ENCODE measurements at places on chromosomes 7 and 10.

- DNase-seq: peak; percentile 97
These were observed at the start of gene TRIM24 for GRCh38 chr7:138460176-138460648. Gene TRIM24, plus strand, starts transcription at chr7:138460259. Its CDS starts 290 bp downstream, at chr7:138460549.

- DNase-seq: no peak
These were observed 14.0 kb upstream of the PKD1L1 start for GRCh38 chr7:47962262-47962661.

GRCh38 chr7:125668321-125668993, 738.8 kb upstream of the POT1 start:
- DNase-seq: no peak

DNA sequence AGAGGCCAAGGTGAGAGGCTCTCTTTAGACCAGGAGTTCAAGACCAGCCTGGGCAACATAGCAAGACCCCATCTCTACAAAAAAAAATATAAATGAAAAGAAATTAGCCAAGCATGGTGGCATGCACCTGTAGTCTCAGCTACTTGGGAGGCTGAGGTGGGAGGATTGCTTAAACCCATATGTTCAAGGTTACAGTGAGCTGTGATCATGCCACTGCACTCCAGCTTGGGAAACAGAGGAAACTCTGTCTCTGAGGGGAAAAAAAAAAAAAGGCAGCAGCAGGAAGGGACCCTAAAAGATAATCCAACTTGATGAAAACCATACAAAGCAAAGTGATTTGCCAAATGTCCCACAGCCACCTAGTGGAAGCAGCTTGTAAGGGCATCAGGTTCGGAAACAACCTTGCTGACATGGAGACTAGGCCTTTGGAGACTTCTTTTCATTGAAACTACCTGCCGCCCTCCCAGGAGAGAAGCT, 15.6 kb upstream of the PBLD start:
- DNase-seq: no peak

- DNase-seq: no peak
These were observed 251.2 kb downstream of the DNAJB6 start for GRCh38 chr7:157587805-157588560.

- no peak for DNase-seq
These were observed 1.4 kb upstream of the DHTKD1 start for GRCh38 chr10:12067336-12067735.

DNA sequence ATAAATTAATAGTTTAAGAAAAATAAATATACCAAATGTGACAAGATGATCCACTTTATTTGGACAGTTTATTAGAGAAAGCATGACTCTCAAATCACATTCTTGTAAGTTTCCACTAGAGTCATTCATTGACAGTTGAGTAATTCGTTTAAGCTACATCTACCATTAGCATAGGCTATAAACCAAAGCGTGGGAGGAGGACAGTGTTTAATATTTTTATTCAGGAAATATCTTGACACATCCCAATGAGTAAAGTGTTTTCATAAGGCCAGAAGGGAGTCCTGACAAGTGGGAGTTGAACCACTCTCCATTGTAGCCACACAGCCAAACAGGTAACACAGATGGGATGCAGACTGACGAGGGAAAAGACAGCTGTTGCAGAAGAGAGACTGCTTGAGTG, 386.5 kb upstream of the SEMA3D start:
- no peak for DNase-seq

- no peak for DNase-seq
These were observed 516.1 kb upstream of the MGMT start for GRCh38 chr10:128950916-128951275.

DNA sequence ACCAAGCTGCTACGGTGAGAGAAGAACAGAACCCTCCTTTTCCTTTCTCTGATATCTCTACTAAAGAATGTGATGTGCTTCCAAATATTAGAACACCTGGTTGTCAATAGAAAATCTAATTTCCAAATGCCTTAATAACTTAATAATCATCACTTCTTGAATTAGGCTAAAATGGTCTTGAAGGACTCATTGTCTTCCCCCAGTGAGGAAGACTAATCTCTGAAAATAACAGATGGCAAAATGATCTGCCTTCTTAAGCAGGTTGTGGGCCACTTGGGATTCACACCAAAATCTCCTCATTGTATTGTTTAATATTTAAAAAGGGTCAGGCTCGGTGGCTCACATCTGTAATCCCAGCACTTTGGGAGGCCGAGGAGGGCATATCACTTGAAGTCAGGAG, 805.9 kb upstream of the AUTS2 start:
- no peak for DNase-seq

- no peak for DNase-seq
These were observed 26.9 kb upstream of the ABCA13 start for GRCh38 chr7:48144291-48144768.

DNA sequence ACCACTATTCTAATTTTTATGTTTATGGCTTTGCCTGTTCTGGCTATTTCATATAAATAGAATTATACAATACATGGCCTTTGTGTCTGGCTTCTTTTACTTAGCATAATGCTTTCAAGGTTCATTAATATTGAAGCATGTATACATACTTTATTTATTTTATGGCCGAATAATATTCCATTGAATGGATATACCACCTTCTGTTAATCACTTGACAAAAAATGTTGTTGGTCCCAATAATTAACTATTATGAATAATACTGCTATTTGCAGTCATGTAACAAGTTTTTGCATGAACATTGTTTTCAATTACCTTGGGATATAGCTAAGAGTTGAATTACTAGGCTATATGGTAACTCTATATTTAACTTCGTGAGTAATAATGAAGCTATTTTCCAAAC, 767.5 kb downstream of the INHBA start:
- DNase-seq: no peak

DNA sequence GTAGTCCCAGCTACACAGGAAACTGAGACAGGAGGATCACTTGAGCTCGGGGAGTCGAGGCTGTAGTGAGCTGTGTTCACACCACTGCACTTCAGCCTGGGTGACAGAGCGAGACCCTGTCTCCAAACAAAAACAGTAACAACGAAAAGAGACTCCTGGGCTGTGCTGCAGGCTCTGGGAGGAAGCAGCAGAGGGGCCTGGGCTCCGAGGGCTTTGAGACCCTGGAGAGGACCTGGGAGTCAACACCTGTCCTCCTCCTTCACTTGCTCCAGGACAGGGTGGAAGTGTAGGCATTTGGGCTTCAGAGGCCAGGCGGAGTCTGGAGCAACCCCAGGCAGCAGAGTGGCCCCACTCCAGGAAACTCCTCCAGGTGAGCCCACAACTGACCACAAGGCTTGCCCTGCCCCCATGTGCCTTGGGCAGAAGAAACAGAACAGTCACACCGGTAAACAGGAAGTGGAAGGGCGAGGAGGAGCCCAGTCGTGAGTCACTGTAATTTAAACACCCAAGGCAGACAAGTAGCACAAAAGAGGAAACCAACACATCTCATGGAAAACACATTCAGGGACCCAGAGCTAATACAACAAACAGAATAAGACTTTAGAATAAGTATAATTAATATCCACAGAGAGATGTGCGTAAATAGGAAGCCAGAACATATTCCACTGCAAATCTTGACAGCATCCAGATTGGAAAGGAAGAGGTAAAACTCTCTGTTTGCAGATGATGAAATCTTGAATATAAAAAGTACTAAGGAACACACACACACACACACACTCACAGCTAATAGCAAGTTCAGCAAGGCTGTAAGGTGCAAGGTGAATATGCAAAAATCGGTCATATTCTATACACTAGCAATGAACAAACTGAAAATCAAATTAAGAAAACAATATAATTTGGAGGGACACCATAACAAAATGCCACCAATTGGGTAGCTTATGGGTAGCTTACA, 20.5 kb upstream of the RASGEF1A start:
- no peak for DNase-seq

DNA sequence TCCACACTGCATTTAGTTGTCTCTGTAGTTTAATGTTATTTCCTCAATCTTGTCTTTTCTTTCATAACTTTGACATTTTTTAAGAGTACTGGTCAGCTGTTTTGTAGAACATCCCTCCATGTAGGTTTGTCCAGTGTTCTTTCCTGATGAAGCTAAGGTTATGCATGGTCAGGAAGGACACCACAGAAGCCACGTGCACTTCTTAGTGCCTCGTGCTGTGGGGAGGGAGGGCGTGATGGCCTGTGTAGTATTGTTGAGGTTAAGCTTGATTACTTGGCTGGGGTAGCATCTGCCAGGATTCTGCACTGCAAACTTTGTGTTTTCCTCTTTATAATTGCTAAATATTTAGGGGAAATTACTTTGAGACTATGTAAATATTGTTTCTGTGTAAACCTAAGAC, 48.3 kb downstream of the MCMBP start:
- no peak for DNase-seq

Measured in heart right ventricle (tissue), 16 donors.